ENCODE measurements at places on chromosomes 11 and 22.

DNA sequence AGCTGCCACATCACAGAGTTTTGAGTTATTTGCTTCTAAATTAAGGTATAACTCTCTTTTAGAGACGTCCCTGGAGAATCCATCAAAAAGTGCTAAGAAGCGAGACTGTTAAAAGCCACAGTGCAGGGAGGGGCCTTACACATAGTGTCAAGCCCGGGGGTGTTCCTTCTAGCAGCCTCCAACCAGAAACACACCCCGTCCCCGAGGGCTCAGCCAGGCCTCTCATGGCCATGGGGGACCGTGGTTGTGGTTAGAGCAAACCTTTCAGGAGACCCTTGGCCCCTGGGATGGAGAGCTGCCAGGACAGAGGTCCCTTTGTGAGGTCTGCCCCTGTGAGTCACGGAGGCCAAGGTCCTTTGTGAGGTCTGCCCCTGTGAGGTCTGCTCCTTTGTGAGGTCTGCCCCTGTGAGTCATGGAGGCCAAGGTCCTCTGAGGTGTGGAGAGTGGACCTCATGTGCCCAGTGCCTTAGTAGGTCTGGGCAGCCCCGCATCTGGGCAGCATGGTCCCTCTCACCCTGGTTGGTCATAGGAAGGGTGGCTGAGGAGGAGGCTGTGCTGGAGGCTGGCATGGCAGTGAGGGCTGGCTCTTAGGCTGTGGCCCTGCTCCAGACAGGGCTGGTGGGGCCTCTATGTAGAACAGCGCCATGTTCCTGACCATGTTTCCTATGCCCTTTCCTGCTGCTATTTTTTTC, 5.4 kb downstream of the GNAZ start:
- DNase-seq = no peak

GRCh38 chr22:17698948-17699347, 60.4 kb downstream of the BCL2L13 start:
- DNase-seq = no peak

- no peak for DNase-seq
Measured at GRCh38 chr11:32580967-32581366, 2.7 kb upstream of the EIF3M start.

DNA sequence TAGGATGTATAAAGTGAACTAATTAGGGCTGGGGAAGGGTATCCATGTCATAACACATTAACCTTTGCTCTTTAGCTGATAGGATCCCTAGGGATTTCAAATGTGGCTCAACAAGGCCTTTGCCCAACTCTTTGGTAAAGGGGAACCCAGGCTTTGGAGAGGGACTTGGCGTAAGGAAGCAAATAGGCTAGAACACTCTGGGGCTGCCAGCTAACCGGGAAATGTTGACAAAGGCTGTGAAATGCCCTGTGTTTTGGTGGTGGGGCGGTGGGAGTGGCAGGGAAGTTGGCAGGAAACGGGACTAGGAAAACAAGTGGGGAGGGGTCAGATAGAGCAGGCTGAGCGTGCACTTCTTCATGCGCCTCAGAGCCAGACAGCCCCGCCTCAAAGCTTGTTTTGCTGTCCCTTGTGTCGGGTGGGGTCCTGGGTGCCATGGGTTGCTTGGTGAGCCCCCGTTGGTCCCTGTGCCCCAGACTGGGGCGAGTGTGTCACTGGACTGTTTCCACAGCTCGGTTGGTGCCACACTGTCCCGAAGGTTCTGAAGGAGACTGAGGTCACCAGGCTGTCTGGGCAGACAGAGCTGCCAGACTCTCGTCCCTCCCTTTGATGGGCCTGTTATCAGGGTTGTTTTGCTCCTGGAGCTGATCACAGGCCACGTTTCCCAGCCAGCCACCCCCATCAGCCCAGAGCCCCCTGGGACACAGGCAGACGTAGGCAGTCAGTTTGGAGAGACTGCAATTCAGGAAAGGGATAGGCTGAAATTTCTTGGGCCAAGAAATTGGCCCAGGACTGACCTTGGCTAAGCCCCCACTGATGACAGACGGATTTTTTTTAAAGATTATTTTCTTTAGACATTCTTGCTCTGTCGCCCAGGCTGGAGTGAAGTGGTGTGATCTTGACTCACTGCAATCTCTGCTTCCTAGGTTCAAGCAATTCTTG, 19.6 kb downstream of the KCTD21 start:
- DNase-seq = no peak

DNA sequence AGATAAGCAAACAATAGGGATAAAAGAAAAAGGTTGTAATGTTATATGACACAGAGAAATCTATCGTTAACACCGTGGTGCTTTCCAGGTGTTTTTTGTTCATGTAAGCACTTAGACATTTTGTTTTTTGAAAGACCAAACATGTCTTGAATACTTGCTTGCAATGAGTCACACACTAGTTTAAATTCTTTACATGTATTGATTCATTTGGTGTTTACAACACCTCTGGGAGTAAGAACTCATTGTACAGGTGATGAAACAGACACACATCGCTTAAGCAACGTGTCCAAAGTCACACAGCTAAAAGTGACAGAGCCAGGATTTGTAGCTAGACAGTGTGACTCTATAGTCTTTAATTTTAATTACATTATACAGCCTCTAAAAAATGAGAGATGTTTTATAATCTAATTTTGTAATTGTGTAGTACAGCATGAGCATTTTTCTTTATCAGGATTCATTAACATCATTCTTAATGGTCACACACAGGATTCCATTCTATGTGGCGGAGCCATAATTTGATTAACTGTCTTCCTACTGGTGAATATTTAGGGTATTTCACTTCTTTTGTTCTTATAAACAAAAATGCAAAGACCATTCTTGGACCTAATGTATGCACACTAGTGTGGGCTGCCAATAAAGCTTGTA, 148.8 kb downstream of the DBX1 start:
- no peak for DNase-seq

DNA sequence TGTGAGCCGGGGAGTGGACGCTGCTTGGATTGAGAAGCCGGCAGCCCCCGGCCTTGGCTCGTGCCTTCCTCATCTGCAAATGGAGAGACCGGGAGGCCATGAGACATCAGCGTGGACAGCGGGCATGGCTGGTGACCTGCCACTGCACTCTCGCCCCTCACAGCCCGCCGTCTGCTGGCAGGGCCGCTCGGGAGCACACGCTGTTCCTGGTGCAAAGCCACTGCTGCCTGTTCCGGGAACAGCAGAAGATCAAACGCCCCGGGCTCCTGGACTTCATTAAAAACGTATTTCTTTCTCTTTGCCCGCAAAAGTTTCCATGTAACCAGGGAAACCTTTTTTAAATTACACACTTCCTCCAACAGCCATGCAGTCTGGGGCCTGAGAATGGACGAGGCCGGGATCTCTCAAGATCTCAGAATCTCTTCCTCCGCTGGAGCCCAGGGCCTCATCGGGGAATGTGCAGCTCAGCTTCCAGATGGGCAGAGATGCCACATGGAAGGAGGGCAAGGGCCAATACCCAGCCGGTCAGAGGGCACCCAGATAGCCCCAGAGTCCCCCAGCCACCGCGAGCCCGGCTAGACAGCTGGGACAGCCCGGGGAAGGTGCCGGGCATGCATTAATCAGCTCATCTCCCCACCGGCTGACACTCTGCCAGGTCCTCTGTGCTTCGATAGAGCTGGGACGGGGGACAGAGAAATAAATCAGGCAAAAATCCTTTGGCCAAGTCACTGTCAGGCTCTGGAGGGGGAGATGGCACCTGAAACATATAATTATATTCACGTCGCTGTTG, 62.8 kb upstream of the PRR5 start:
- DNase-seq = no peak

GRCh38 chr11:74839971-74840370, 91.3 kb downstream of the RNF169 start:
- DNase-seq = no peak

DNA sequence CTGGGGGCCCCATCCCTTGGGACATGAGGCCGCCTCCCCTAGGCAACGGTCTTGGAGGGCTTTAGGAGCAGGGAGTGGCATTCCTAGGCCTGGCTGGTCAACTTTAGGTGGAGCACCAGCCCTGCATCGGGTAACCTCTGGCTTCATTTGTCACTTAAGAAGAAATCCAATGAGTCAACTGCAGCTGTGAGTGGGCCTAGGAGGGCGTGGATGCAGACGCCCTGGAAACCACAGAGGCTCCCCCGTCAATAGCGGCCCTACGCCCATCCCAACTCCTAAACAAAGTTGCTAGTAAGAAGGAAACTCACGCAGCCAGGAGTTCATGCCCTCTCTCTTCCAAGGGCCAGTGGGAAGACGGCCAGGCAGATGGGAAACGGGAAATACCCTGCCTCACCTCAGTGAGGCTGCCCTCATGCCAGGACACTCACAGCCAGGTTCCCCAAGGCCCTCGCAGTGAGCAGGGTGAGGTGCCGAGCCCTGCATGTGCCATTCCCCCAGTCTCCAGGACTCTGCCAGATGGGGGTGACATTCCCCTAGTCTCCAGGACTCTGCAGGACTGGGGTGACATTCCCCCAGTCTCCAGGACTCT, 20.8 kb downstream of the BID start:
- no peak for DNase-seq

DNA sequence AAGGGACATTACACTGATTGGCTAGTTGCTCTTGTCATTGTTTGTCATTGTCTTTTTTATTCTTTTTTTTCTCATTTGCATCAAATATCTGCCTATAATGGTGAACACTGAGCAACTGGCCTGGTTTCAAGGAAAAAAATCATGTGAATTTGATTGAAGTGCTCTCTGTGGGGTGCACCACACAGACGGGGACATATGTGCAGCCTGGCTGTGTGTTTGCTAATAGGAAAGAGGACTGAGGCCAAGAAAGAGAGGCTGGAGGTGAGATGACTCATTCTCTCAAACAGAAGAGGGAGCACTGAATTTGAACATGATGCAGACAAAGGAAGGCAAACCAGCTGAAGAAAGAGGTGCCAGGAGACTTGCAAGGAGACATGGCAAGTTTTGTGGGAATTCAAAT, 684.9 kb upstream of the CCDC90B start:
- DNase-seq = peak; percentile 6

DNA sequence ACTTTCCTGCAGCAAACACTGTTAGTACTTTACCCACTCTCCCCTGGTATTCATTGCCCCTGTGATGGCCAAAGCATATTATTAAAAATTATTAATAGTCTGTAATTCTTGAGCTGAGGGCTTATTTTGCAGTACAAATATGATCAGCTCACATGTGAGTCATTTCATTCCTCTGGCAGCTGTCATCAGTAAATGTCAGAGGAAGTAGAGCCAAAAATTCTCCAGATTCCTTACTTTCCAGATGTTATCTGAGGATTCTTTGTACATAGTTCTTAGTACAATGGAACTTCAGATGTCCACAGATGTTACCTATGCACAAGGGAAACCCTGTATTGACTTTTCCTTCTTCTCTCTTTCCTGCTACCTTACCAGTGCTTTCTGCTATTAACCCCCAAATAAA, 12.5 kb downstream of the OR5B3 start:
- no peak for DNase-seq
